ENCODE measurements at places on chromosomes 5 and 9. TPM values are rescaled to one million over a fixed set of nuclear protein-coding genes. Genes with fewer than 3 reads are reported as not detected.

The UGT3A1 gene
- total RNA-seq, result not detected

The SPATA31C1 gene
- total RNA-seq, result not detected

The TRIM36 gene
- total RNA-seq, result 1.7 TPM

The ELOVL7 gene
- 9.5 TPM for total RNA-seq

The CENPK gene
- 35.5 TPM for total RNA-seq

The NFIB gene
- total RNA-seq, result 9.9 TPM

The PTCH1 gene
- 1.7 TPM for total RNA-seq

The HSPB3 gene
- not detected for total RNA-seq

The IRX2 gene
- total RNA-seq, result 1.3 TPM

The ATG12 gene
- total RNA-seq, result 51.0 TPM

The PDLIM4 gene
- 0.26 TPM for total RNA-seq

The PCDHB3 gene
- total RNA-seq, result 0.02 TPM

The DEPDC1B gene
- total RNA-seq, result 19.1 TPM

The CEL gene
- total RNA-seq, result 0.58 TPM

The KCNV2 gene
- not detected for total RNA-seq

The TMEM252 gene
- total RNA-seq, result not detected

The SPINK13 gene
- total RNA-seq, result not detected

The ZNF462 gene
- total RNA-seq, result 4.3 TPM

The CCL27 gene
- not detected for total RNA-seq

The OR1J2 gene
- total RNA-seq, result not detected

The MAMDC4 gene
- 4.1 TPM for total RNA-seq

The PRLR gene
- 0.13 TPM for total RNA-seq

The PCDHGC4 gene
- not detected for total RNA-seq

The PCDHB2 gene
- total RNA-seq, result 4.1 TPM

The PCSK1 gene
- total RNA-seq, result 0.22 TPM

The SLC31A2 gene
- total RNA-seq, result 7.8 TPM

The FBP2 gene
- total RNA-seq, result not detected

The SLC6A19 gene
- not detected for total RNA-seq

The SNCB gene
- 1.2 TPM for total RNA-seq

The SEMA5A gene
- not detected for total RNA-seq

The MEGF10 gene
- not detected for total RNA-seq

The C8G gene
- total RNA-seq, result 1.9 TPM

The OTP gene
- total RNA-seq, result 0.07 TPM

The FBP1 gene
- not detected for total RNA-seq

The NTRK2 gene
- not detected for total RNA-seq

The OTULINL gene
- 4.9 TPM for total RNA-seq

The SLC4A9 gene
- total RNA-seq, result 0.01 TPM

The DAB2 gene
- total RNA-seq, result 10.6 TPM

The TMEFF1 gene
- 1.1 TPM for total RNA-seq

The CDH6 gene
- total RNA-seq, result 0.19 TPM

The EQTN gene
- total RNA-seq, result not detected

The ISOC1 gene
- total RNA-seq, result 19.9 TPM

The ENTPD2 gene
- total RNA-seq, result 1.2 TPM

The LHX6 gene
- 0.24 TPM for total RNA-seq

The ARID3C gene
- total RNA-seq, result 0.18 TPM

The GABBR2 gene
- total RNA-seq, result 0.50 TPM

The CER1 gene
- not detected for total RNA-seq

The TSLP gene
- not detected for total RNA-seq

The CYSRT1 gene
- 3.5 TPM for total RNA-seq

The SH3RF2 gene
- total RNA-seq, result 3.0 TPM

The RELL2 gene
- total RNA-seq, result 4.3 TPM
